ENCODE measurements at places on chromosomes 5 and 9.

GRCh38 chr9:25415718-25416117 lies 262.5 kb downstream of the TUSC1 start:
- DNase-seq, result no peak

DNA sequence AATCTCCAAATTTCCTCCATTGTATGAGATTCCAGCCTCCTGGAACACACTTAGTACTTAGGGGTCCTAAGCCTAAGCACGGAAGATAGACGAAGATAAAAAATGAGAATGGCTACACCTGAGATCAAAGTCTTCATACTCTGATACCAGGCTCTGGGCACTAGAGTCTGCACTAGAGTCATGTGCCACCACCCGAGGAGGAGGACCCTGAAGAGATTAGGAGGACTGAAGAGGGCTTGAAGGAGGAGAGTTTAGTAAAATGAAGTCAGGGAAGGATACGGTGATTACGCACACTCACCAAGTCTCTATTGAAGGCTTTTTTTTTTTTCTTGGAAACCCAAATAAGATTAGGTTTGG lies 573 bp upstream of the SPATA24 start:
- DNase-seq, result no peak

DNA sequence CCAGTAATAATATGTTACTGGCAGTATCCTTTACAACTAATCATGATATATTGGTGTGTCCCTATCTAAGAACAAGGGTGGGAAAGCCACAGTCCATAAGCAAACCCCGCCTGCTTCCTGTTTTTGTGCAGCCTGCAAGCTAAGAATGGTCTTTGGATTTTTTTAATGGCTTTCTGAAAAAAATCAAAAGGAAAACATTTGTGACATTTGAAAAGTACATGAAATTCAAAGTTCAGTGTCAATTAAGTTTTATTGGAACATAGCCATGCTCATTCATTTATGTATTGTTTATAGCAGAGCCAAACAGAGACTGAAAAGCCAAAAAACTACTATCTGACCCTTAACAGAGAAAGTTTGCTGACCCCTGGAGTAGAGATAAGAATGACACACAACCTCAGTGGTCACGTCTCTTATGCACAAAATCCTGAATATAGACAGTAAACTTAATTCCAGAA lies 12.8 kb upstream of the TMEM245 start:
- no peak for DNase-seq

GRCh38 chr9:90641086-90641485 lies 1.5 kb downstream of the DIRAS2 start:
- no peak for DNase-seq

DNA sequence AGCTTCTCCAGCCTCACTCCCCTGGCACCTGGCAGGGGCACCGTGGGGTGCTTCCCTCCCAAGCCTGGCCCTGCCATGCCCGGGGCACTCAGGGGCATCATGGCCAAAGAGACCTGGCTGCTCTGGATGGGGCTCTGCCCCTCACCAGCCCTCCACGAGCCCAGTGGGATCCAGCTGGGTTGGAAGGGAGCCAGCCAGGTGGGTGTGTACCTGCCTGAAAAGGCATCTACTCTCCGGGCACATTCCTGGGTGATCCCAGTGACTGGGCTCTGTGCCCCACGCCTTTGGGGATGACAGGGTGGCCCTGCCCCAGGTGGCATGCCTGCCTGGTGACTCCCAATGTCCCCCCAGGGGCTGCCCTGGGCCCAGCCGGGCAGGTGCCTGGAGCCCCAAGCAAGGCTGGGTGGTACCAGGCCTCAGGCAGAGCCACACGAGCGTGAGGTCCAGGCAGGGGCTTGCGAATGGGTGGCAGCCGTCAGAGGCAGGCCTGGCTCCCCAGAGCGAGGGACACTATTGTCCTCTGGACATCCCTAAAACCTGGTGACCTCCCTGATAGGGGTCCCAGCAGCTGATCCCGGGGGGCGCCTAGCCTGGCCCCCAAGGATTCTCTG lies 777 bp downstream of the GPSM1 start:
- DNase-seq, result no peak

DNA sequence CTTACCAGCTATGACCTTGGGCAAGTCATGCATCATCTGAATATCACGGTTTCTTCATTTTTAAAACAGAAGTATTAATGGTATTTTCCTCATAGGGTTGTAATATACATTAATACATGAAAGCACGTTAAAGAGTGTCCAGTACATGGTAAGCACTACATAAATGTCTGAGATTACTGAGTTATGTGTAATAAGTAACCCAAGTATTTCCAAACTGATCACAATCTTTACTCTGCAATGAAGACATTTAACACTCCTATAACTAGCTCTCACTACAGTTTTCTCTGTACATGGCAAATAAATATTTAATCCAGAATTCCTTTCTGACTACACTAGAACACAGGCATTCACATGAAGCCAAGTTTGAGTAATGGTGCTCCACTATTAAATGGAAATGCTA lies 4.0 kb downstream of the GLDC start:
- no peak for DNase-seq

DNA sequence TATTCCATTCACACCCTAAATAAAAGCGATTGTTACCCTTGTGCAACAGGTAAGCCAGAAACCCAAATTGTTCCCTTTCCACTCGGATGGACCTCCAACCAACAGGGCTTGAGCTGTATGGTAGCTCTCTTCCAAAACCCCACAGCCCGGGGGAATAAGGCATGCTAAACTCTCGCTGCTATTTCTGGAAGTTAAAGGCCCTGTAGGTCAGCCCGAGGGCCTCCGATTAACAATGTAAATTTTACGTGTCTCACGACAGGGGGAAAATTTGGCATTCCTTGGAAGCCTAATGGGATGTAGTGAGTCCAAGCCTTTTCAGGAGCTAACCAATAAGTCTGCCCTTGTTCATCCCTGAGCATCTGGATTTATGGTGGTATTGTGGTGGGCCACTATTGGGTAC lies 26.0 kb downstream of the CNOT8 start:
- no peak for DNase-seq

GRCh38 chr5:59816654-59817300 lies 76.7 kb downstream of the PDE4D start:
- no peak for DNase-seq

- DNase-seq, result no peak
These were observed 9.8 kb upstream of the SLC46A2 start for GRCh38 chr9:112900488-112900887.

GRCh38 chr5:40483316-40483715 lies 196.4 kb upstream of the PTGER4 start:
- DNase-seq, result no peak

- DNase-seq, result no peak
These were observed 475.6 kb upstream of the PTGER4 start for GRCh38 chr5:40204144-40204543.

- no peak for DNase-seq
These were observed 19.1 kb upstream of the NEK6 start for GRCh38 chr9:124238546-124239140.

DNA sequence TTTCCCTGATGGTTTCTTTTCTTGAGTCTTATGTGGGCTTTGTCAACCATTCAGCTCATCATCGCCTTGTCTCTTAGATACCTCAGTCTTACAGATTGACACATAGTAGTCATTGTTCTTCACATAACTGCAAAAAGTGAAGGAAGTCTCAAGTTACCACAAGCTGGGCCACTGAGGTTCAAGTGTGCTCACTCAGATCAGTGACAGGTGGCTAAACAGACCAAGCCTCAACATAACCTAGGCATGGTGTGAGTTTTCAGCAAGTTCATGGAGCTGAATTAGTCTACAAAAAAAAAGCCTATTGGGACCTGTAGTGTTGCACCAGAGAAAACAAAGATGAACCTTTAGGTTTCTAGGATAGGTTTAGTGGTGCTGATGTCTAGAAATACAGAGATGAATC lies 58.2 kb downstream of the RFK start:
- DNase-seq, result no peak

DNA sequence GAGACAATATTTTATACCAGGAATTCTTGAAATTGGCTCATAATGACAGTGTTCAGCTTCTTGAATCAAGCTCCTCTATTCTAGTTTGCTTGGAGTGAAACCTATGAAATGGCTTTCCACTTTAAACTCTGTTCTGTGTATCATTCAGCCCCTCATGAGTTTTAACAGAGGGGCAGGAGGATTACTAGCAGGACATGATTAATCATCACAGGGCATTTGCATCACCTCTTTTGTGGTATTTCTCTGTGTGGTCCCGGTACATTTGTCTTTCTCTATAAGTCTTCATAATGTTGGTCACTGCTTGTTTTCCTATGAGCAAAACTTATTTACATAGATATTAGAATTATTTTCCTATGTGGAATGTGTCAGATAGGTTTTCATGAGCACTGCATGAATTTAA lies 21.2 kb downstream of the CAST start:
- no peak for DNase-seq

DNA sequence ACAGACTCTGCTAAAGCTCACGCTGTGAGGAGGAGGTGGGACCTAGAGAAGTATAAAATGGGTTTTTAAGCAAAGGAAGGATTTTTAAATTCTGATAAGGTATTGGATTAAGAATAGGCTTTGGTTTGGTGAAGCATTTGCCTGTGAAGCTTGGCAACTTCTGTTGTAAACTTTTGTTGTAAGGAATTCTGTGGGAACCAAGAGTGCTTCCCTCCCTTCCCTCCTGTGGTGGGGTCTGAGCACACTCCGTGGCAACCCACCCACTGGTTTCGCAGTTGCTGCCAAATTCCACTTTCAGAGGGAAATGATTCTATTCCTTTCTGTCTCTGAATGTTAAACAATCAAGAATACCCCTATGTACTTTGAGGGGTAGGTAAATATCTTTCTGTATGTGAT lies 28.6 kb upstream of the GTF2H2C start:
- DNase-seq, result no peak

DNA sequence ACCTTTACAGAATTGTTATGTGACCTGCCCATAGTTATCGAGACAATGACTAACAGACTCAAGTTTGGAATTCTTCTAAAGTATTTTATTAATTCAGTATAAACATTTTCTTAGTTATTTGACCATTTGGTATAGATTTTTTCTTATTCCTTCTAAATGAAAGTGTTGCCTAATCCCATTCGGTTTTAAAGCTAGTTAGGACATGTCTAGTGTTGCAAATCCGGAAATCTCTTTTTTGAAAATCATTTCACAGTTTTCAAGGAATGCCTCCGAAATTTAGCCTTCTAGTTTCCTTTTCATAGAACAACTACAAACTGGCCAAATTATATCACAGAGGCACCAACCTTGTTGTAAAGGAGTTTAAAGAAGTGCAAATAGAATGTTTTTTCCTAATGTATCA lies 171.8 kb downstream of the XRCC4 start:
- DNase-seq, result no peak

- DNase-seq, result no peak
These were observed 349.6 kb upstream of the SLC30A5 start for GRCh38 chr5:68744206-68744605.

GRCh38 chr5:174832811-174833210 lies 108.4 kb downstream of the MSX2 start:
- DNase-seq, result no peak

DNA sequence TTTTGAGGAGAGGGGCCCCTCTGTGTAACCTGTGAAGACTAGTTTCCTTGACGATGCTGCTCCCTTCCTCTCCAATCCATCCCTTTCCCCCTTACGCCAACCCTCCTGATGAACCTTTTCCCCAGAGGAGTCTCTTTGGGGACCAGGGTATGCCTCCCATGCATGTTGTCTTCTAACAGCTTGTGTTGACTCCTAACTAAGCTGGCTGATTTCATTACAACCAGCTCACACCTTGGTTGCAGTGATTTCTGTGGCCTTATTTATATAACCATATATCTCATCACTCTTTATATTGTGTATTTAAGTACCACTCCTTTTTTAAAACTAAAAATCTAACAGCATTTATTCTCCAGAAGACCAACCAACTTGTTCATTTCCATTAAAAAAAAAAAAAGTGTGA lies 42.5 kb downstream of the SFXN1 start:
- DNase-seq, result no peak

GRCh38 chr5:119342406-119342805 lies 13.4 kb upstream of the TNFAIP8 start:
- no peak for DNase-seq

DNA sequence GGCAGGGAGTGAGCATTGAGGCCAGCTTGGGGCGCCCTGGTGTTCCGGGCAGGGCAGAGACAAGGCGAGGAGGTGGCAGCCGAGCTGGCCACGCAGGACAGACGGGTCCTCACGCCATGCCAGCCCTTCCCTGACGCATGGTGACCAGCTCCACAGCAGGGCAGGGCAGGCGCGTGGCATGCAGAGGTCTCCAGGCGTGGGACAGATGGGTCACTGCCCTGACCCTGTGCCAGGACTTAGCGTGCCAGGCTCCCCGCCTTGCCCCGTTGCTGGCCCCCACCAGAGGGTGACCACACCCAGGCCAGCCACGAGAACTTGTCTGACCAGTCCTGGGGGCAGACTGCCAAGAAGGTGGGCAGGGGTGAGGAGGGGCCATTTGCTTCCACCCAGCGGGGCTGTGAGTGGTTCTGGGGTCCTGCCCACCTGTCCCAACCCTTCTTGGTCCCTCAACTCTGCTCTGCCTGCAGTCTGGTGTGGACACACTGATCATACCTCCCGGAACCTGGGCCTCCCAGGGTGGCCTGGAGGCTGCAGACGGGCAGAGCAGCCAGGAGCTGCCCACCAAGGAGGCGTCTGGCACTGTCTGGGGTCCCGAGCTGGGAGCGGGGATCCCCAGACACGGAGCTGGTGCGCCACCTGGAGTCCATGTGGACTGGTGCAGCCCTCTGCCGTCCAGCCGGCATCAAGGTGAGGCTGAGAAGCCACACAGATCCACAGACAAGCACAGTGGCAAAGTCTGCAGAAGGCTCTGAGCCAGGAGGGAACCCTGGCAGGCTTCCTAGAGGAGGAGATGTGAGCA lies at the start of gene RNF224:
Gene RNF224 (plus strand): TSS at position 449 of the 799 bp plus-strand sequence. CDS start 834 bp downstream, outside the sequence.
- DNase-seq, result peak; percentile 81

DNA sequence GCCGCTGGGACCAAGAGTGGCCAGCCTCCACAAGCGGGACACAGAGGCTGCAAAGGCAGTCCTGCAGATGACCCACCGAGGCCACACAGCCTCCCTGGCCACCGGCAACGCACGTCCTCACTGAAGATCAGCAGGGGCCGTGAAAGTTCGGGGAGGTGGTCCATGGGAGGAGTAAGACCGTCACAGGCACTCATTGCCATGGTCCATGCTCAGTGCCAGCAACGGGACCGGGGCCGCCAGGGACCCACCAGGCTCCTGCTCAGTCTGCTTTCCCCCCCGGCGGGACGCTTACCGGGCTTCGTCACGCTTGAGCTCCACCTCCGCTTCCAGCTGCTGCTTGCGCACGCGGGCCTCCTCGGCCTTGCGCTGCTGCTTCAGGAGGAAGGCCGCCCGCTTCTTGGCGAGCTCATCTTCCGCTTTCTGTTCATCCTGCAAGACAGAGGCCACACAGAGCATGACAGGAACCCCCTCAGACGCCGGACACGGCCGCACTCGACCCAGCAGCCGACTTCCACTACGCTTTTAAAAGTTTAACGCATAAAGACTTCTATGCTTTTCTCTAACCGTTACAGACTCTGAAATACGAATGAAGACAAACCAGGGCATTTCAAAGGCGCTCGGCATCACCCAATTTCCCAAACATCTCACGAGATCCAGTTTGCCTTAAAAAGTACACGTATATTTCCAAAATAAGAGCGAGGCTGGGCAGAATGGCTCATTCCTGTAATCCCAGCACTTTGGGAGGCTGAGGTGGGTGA lies 88.4 kb downstream of the CAMSAP1 start:
- DNase-seq, result no peak

GRCh38 chr5:168413062-168413461 lies 73.2 kb upstream of the RARS1 start:
- DNase-seq, result no peak

- no peak for DNase-seq
These were observed at the start of gene CLIC3 for GRCh38 chr9:136996361-136997292. TSS of gene CLIC3 (minus strand) at chr9:136996568. CDS start at chr9:136996543, 25 bp downstream.

GRCh38 chr5:172556262-172556661 lies 84.8 kb upstream of the NEURL1B start:
- DNase-seq, result no peak
